ENCODE measurements at places on chromosomes 4 and X. TPM values are rescaled to one million over a fixed set of nuclear protein-coding genes. Genes with fewer than 3 reads are reported as not detected.

Gene IL13RA1
- 20.7 TPM for total RNA-seq

Gene MAGIX
- 3.4 TPM for total RNA-seq

Gene UGT2A1
- total RNA-seq = not detected

GRCh38 chrX:123570011-123570590 is 162.8 kb downstream of the THOC2 start:
- no peak for DNase-seq

DNA sequence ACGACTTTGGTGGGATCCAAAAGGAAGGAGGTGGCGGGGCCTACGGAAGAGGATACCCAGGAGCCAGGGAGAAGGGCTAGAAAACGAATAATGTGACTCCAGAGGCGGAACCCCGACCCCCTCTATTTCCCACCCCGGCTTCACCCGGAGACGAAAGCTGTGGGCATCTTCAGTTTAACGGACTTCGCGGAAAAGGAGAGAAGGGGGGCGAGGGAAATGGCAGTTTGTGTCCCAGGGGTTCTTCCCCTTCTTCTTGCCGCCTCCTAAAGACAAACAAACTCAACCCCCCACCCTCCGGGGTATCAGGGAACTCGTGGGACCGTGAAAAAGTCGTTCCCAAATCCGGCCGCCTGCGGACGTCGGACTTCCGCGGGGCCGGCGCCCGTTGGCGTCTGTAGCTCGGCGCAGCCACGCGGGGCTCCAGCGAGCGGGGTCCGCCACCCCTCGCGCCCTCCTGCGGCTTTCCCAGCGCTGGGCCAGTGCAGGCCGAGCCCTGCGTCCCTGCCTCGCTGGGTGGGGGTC is 3.6 kb upstream of the LEF1 start:
- DNase-seq = no peak

DNA sequence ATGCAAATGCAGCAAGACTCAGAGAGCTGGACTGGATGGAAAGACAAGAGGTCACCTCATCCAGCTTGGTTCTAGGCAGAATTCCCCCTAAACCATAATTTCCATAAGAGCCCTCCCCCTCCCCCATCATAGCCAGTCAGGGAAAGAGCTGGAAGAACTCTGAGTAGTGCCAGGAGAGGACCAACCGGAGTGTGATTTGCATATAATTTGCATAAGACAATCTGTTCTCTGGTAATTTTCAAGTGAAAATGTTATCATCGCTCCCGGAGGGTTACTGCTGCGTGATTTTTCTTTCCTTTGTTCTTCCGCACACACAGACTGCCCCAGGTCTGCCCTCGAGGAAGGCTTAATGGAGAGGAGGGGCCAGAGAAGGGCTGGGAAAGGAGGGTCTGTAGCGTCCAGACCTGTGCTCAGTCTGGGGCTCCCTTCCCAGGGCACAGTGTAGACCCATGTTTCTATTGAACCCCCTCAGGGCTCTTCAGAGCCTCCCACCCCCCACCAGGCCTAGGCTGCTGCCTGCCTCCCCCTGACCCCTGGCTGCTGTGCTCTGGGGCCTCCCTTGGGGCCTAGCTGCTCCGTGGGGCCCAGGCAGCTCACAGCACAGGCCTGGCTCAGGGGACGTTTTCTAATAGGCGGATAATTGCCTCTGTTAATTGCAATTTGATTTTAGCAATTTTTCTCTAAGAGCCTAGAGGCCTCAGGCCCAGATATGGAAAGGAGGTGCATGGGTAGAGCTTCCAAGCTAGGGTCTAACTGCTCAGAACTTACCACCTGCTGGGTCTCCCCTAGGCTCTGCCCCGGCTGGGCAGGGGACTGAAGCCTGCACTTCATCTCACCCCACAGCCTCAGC is 90.4 kb upstream of the PJA1 start:
- DNase-seq = no peak

GRCh38 chr4:32032136-32032672 is 1312.0 kb downstream of the PCDH7 start:
- no peak for DNase-seq

Gene ATP1B4
- total RNA-seq = 16.9 TPM

GRCh38 chr4:40334591-40335524 is at the start of gene CHRNA9:
Gene CHRNA9, plus strand, starts transcription at chr4:40335333. Its CDS starts 135 bp downstream, at chr4:40335468.
- no peak for DNase-seq

DNA sequence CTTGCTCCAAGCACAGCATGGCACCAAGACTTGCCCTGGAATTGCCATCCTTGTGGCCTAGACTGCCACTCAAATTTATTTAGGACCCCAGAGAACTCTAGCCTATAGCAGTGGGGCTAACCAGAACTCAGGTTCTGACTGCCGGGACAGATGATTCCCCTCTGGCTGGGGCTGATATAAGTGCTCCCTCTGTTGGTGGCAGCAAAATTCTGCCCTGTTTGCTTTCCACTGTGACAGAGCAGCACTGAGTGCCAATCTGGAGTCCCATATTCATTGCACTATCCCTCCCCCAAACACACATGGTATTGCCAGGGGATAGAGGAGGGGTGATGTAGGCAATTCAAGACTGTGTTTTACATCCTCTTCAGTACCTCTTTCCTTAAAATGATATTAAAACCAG is 1081.9 kb downstream of the FAT4 start:
- DNase-seq = no peak

GRCh38 chr4:143558286-143558685 is 44.8 kb downstream of the SMARCA5 start:
- DNase-seq = no peak

GRCh38 chr4:30395902-30396301 is 324.3 kb upstream of the PCDH7 start:
- DNase-seq = no peak

Gene CT45A1
- total RNA-seq = not detected

DNA sequence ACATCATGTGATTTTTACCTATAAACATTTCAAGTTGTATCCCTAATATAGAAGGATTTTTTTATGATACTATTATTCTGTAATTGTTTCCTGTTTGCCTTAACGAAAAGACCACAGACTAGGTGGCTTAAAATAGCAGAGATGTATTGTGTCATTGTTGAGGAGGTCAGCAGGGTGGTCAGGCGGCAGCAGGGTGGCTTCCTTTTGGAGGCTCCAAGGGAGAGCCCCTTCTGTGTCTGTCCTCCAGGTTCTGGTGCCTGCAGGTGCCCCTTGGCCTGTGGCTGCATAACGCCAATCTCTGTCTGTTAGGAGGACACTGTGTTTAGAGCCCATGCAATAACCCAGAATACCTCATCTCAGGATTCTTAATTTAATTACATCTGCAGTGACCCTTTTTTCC is 118.1 kb downstream of the TBL1X start:
- no peak for DNase-seq

- no peak for DNase-seq
Observed at GRCh38 chrX:19746919-19747651, 140.3 kb downstream of the SH3KBP1 start.

GRCh38 chr4:161160718-161161117 is 1003.1 kb downstream of the FSTL5 start:
- no peak for DNase-seq

DNA sequence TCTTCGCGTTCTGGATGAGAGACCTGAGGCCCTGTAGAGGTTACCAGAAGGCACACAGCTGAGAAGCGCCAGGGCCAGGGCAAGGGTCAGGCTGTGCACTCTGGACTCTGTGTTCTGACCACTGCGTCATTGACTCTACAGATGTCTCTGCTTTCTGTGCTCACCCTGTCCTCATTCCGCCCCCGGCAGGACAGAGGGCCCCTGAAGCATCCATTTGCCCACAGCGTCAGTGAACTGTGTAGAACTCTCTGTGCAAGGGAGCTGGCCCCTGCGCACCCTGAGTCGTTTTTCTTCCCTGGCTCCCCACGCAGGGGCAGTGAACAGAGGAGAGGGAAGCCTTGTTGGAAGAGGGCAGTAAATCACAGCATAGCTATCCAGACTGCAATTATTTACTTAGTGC is 6.1 kb upstream of the WAS start:
- DNase-seq = no peak

DNA sequence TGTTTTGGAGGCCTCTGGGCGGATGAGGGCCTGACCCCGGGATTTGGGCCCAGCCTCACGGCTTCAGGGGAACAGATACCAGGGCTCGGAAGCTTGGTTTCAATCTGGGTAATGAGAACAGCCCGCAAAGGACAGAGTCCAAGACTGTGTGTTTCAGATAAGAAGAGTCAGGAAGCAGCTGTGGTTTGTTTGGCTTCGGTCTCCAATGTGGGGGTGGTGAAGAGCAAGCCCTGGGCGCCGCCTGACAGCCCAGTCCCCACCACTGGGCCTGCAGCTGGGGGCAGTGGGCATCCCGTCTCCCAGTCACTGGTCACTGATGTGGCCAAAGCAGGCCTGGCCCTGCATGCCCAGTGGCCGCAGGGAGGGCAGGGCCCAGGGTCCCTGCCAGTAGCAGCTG is 9.1 kb downstream of the WFS1 start:
- no peak for DNase-seq

- DNase-seq = peak; percentile 62
Observed at GRCh38 chr4:7195141-7195515, 2.8 kb downstream of the SORCS2 start.

DNA sequence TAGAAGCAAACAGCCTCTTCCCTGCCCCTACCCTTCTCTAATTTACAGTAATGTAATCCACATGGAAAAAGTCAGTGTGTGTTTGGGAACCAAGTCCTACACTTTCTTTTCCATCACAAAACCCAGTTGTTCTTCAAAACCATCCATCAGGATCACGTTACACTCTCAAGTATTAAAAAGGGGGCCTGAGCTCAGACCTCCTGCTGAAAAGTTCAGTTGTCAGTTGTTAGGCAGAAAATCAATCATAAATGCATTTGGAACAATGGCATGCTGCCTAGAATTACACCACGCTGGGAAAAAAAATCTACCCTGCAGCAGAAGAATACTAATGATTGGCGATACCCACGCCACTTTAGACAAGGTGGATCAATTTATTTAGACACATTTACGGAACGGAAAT is 236.5 kb downstream of the PARM1 start:
- no peak for DNase-seq

Gene ZCCHC13
- total RNA-seq = not detected

GRCh38 chr4:55372259-55372658 is 23.5 kb upstream of the TMEM165 start:
- DNase-seq = no peak

- no peak for DNase-seq
Observed at GRCh38 chrX:37684426-37684825, 1.2 kb upstream of the XK start.

Measured in cardiac septum (tissue), 1 donor.